ENCODE measurements at places on chromosomes 3 and 15.

GRCh38 chr3:16520970-16521881, 7.7 kb upstream of the RFTN1 start:
- no peak for DNase-seq

- DNase-seq: no peak
Measured at GRCh38 chr3:37620071-37620635, 241.5 kb upstream of the CTDSPL start.

- DNase-seq: no peak
Measured at GRCh38 chr3:107781253-107781652, 258.5 kb downstream of the BBX start.

- no peak for DNase-seq
Measured at GRCh38 chr3:57087361-57088092, 27.1 kb downstream of the SPATA12 start.

- DNase-seq: no peak
Measured at GRCh38 chr15:66580643-66581042, 14.8 kb upstream of the LCTL start.

DNA sequence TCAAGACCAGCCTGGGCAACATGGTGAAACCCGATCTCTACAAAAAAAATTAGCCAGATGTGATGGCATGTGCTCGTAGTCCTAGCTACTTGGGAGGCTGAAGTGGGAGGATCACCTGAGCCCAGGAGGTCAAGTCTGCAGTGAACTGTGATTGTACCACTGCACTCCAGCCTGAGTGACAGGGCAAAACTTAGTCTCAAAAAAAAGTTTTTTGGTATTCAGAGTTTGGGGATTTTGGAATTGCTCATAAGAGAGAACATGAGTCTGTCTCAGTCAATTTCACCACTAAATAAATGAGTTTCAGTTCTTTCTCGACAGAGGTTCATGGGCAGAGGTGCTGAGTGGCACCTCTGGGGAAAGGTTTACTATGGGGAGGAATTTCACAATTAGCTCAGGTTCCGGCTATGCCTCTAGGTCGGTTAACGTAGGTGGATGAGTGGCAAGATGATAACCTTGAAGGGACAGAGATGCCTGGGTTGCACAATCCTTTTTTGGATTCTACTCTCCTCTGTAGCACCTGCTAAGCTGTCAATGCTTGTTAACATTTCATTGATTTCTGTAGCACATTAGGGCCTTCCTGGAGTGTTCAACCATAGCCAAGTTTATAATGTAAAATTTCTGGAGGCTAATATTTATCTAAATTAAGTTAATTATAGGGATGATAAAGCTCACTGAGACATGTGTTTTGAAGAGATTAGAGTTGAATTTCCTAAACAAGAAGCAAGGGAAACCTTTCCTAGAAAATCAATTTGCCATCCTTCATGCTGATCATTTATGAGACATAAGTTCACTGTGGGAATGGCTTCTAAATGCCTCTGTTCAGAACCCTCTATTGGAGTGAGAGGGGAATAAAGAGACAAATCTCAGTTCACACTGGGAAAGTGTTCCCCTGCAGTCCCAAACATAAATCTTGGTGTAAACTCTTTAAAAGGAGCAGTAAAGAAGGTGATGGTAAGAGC, 37.4 kb upstream of the DCP1A start:
- no peak for DNase-seq

GRCh38 chr15:33194237-33194636, 277 bp downstream of the FMN1 start:
- DNase-seq: no peak

DNA sequence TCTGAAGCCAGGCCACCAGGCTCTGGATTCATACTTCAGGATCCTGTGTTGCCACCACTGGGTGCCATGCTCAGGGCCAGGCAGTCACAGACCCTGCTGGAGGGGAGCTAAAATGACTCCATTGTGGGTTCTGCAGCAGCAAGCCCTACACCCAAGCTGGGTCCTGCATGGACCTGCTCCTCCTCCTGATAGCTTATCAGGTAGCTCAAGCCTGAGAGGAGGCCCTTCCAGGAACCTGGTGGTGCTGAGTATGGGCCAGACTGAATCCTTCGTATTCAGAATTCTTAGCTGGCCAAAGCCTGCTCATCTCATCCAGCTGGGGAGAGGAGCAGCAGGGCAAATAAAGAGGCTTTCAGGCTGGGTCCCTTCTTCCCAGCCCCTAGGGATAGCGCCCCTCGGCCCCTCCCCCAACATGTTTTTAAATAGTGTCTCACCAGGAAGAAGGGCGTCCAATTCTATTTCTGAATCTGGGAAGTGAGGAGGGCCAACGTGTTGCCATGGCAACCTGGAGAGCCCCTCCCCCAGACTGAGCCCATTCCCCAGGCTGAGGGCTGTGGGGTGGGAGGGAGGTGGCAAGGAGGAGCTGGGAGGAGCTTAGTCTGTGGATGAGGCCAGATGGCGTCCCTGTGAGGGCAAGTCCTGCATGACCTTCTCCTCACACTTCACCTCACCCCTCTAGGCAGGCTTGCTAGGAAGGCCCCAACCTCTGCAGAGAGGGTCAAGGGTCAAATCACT, 11.0 kb upstream of the CAMKV start:
- no peak for DNase-seq

DNA sequence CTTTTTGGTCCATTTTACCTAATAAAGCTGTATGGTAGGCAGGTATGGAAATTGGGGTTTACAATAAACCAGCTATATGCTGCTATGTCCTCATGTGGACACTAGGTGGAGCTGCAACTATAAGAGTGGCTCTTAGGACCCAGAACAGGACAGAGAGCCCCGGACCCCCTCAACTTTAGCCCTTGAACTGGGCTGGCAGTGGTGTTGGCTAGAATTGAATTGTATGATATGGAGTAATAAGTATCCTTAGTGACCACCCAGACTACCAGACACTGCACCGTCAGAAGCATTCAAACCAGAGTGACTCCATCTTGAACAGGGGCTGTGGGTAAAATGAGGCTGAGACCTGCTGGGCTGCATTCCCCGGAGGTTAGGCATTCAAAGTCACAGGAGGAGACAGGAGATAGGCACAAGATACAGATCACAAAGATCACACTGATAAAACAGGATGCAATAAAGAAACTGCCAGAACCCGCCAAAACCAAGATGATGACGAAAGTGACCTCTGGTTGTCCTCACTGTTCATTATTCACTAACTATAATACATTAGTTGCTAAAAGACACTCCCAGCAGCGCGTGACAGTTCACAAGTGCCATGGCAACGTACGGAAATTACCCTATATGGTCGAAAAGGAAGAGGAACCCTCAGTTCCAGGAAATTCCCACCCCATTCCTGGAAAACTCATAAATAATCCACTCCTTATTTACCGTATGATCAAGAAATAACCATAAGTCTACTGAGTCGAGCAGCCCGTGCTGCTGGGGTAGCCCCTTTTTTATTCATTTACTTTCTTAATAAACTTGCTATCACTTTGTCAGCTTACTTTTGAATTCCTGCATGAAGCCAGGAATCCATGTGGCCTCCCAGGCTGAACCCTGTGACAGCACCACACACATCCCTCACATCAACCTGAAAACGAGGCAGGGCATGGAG, 68.7 kb upstream of the BLM start:
- no peak for DNase-seq

DNA sequence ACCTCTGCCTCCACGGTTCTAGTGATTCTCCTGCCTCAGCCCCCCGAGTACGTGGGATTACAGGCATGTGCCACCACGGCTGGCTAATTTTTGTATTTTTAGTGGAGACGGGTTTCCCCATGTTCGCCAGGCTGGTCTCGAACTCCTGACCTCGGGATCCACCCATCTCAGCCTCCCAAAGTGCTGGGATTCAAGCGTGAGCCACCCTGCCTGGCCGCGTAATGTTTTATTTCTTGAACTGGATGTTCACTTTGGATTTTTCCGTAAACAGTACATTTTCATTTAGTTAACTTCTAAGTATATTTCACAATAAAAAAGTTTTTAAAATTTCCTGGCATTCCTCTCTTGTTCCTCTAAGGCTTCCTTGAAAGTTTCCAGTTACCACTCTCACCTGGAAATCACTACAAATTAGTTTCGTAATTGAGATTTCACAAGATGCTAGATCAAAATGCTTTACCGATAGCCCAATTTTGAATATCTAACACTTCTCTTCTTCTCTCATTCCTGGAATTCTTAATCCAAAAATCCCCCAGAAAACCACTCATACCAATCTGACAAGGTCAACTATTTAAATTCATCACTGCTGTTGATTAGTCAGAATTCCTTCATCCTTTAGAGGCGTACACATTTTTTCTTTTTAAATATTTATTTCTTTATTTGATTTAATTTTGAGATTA, 44.7 kb upstream of the INO80 start:
- no peak for DNase-seq

GRCh38 chr15:77326366-77326765, 93.5 kb downstream of the PEAK1 start:
- DNase-seq: no peak

GRCh38 chr3:109640146-109640652, 302.9 kb upstream of the DPPA4 start:
- no peak for DNase-seq

GRCh38 chr3:128149650-128150049, 3.6 kb upstream of the EEFSEC start:
- DNase-seq: no peak

DNA sequence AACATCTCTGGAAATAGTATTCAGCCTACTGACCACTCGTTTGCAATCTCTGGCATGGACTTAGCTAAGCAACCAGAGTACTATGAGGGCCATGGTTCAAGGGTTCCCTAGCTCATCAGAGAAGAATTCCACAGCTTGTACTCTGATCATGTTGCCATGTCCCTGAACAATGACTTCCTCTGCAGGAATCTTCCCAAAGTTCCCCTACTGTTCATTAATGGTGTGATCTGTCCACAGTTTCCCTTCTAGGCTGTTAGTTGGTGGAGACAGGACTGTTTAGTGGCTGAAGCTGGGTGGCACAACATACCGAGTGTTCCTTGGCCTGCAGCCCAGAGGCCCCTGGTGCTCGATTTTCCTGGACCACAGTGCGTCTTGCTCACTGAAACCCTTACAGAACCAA, 44.4 kb upstream of the GALNT15 start:
- DNase-seq: no peak

- DNase-seq: peak; percentile 8
Measured at GRCh38 chr15:71743861-71744382, 66.4 kb upstream of the NR2E3 start.

GRCh38 chr3:69122403-69122802, at the start of gene LMOD3:
Gene LMOD3, minus strand, starts transcription at chr3:69122595. Its CDS starts 209 bp downstream, at chr3:69122386.
- no peak for DNase-seq

DNA sequence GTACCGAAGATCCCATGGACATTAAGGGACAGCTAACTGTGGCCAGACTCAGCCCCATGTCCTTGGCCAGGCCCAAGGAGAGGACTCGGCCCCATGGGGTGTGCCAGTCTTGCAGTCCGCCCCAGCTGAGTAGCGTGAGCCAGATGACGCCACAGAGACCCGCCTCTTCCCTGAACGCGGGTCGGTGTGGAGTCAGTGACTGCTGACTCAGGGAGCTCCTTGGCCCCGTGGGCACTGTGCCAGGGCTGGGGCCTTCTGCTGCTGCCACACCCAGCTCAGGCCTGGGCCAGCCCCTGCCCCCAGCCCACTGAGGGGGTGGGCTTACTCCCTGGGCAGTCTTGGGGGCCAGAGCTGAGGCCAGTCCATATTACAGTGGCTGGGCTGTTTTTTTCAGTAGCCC, 52.8 kb downstream of the PLXNA1 start:
- DNase-seq: no peak

DNA sequence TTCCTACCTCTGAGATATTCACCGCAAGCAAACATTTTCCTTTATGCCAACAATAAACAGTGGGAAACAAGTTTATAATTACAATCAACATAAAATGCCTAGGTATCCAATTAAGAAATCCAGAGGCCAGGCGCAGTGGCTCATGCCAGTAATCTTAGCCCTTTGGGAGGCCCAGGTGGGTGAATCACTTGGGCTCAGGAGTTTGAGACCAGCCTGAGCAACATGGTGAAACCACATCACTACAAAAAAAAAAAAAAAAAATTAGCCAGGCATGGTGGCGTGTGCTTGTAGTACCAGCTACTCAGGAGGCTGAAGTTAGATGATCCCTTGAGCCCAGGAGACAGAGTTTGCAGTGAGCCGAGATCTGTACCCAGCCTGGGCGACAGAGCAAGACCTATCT, 17.3 kb downstream of the TBC1D2B start:
- no peak for DNase-seq

- DNase-seq: no peak
Measured at GRCh38 chr3:83500422-83500821, 1458.4 kb upstream of the CADM2 start.

DNA sequence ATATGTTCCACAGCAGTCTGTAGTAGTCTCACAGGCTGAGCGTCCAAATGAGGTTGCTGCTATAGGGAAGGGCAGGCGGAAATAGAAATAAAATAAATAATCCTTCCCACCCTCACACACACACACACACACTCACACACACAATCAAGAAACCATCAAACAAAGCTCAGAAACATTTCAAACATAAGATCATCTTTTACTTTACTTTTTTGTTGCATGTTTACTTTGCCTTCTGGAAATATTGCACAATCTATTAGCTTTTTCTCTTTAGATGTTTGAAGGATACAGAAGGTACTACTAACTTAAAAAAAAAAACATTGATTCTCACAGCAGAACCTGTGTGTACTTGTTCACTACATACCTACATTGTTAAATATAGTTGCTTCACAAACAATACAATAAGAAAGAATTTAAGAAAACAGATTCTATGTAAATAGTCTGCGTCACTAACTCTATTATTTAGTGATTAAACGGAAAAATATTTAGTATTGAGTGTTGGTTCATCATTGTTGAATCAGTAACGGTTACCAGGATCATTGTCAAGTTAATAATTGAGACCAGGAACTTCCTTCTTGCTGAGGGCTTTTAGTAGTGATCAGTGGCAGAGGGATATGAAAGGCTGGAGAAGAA, 20.5 kb downstream of the ALCAM start:
- DNase-seq: no peak

GRCh38 chr15:83396101-83396500, 51.0 kb upstream of the SH3GL3 start:
- DNase-seq: no peak

DNA sequence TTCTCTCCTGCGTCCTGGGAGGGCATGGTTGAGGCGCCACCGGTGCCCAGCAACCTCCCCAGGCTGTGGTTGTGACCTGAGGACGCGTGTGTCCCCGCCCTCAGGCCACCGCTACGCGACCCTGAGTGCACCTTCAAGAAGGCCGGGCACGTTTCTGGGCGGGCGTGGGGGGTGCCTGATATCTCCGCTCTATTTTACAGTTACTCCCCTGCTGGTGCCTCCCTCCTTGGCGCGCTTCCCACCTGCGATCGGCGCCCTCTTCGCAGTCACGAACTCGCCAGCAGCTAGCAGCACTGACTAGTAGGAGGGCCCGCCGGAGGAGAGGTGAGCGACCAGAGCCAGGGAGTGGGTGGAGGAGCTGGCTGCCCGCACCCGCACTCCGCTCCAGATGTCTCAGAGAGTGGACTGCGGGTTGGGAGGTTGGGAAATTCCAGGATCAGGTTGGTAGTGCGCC, 43.2 kb upstream of the POLG start:
- no peak for DNase-seq

GRCh38 chr3:129530251-129530791, 1.9 kb downstream of the RHO start:
- no peak for DNase-seq

- DNase-seq: no peak
Measured at GRCh38 chr15:74378848-74379247, 11.4 kb upstream of the CYP11A1 start.

- no peak for DNase-seq
Measured at GRCh38 chr3:174862666-174863065, 3.5 kb downstream of the NAALADL2 start.
